ENCODE measurements at places on chromosomes 12 and 14.

DNA sequence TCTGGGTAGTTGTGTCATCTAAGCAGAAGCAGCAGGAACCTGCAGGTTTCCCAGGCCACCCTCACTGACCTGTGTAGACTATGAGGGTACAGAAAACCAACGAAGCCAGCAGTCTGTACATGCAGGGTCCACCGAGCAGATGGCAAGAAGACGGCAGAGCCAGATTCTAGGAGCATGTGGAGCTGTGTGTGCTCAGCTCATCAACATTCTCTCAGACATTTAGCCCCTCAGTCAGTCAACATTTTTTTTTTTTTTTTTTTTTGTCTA lies 7.3 kb upstream of the ASIC1 start:
- DNase-seq: no peak

DNA sequence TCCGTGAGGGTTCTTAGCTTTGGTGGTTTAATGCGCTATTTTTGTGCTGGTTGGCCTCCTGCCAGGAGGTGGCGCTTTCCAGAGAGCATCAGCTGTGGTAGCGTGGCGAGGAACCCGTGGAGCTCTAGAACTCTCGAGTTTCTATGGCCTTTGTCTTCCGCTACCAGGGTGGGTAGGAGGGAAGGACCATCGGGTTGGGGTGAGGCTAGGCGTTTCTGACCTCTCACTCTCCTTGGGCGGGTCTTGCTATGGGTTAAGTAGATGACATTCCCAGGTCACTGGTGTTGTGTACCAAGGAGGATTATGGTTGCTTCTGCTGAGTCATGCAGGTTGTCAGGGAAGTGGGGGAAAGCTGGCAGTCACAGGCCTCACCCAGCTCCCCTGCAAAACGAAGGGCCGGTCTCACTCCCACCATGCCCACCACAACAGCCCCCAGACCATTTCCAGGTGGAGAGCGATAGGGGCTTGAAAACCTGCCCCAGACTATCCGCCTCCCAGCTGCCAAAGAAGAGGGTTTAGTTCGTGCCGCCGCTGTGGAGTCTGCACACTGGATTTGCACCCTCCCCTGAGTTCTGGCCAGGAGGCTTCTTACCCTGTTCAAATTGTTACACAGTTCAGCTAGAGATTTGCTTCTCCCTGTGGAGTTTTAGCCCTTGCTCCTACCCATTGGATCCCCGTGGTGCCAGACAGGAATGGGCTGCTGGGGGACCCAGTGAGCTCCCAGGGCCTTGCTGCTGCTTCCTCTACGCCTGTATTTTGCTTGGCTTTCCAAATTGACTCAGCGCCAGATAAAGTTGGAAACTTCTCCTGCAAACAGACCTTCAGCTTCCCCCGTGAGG lies 21.9 kb downstream of the RNFT2 start:
- DNase-seq: peak; percentile 36

- no peak for DNase-seq
These were observed 161.0 kb downstream of the CNTN1 start for GRCh38 chr12:40853221-40853620.

- no peak for DNase-seq
These were observed 19.1 kb downstream of the TPCN1 start for GRCh38 chr12:113240395-113240794.

GRCh38 chr12:57845478-57846284 lies 848 bp downstream of the CTDSP2 start:
- peak; percentile 60 for DNase-seq

GRCh38 chr14:106790189-106791036 lies 1264.0 kb downstream of the TMEM121 start:
- DNase-seq: peak; percentile 81

- no peak for DNase-seq
These were observed 405.0 kb upstream of the LRFN5 start for GRCh38 chr14:41201696-41202095.

DNA sequence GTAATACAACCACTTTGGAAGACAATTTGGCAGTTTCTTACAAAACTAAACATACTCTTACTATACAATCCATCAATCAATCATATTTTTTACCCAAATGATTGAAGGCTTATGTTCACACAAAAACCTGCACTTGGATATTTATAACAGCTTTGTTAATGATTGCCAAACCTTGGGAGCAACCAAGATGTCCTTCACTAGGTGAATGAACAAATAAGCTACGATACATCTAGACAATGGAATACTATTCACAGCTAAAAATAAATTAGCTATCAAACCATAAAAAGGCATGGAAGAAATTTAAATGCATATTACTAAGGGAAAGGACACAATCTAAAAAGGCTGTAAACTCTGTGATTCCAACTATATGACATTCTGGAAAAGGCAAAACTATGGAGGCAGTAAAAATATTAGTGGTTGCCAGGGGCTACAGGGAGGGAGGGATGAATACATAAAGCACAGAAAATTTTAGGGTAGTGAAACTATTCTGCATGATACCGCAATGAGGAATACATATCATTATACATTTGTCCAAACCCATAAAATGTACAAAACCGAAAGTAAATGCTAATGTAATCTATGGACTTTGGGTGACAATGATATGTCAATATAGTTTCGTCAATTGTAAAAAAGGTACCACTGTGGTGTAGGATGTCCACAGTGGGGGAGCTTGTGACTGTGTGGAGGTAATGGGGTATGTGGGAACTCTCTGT lies 70.5 kb downstream of the GPR65 start:
- no peak for DNase-seq

DNA sequence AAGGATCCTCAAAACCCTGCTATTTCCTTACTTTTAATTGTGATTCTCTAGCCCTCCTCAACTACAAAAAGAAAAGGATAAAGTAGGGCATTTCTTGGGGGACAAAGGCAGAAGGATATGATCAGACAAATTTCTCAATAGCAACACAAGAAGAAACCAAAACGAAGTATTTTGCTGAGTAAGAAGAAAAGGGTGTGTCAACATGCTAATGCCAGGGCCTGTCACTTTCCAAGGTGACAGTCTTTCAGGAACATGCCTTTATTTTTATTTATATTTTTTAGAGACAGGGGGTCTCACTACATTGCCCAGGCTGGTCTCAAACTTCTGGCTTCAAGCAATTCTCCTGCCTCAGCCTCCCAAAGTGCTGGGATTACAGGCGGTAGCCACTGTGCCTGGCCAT lies 39.8 kb downstream of the CBX5 start:
- DNase-seq: no peak

DNA sequence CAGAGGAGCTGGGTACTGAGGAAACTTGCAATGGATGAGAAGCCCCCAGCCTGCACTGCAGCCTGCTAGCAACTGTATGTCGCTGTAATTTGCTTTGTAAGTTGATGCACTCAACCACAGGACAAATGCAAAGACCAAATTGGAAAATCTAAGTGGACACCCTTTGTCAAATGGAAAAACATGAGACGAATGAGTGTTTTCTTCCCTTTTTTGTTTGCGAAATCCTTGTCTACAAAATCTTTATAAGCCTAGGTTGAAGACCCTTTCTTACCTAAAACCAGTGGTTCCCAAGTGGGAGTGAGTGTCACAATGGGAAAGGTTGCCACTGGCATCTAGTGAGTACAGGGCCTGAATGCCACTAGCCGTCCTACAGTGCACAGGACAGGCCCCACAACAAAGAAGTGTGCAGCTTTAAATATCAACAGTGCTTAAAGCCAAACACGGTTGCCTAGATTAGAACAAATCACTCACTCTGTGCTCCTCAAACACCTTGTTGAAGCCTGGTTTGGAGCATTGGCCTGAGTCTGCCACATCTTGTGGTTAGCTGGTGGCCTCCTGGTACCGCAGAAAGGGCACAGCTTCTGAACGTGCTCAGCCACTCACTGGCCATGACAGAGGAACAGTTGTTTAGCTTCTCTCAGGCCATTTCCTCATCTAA lies 7.6 kb upstream of the VASH1 start:
- no peak for DNase-seq

DNA sequence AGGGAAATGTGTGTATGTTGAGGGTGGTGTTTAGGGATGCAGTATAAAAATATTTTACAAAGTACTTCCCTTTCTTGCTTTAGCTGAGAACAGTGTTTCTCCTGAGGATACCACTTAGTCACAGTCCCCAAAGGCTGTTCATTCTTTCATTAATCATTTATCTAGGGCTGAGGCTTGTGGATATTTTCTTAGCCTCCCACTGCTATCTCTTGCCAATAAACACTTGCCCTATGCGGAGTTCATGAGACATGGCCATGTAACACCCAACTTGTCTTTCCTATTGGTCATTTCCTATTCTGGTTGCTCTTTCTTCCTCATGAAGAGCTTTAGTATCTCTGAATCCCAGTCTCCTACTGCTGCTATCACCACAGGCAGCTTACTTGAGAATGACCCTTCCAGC lies 75.1 kb downstream of the ETNK1 start:
- no peak for DNase-seq

DNA sequence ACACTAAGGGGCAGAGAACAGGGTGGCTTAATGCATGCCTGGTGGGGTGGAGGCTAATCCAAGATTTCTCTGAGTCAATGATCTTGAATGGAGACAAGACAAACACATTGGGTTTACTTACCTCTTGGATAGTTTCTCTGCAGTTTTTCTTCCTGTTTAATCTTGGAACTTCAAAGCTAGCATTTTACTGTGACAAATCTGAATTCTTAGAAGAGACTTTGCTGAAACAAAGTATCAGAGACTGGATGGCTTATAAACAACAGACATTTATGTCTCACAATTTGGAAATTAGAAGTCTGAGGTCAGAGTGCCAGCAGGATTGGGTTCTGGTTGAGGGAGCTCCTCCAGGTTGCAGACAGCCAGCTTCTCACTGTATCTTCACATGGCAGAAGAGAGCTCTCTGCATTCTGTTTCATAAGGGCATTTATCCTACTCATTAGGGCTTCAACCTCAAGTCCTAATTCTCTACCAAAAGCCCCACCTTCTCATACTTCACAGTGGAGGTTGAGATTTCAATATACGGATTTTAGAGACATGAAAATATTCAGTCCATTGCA lies 921.8 kb downstream of the VRK1 start:
- no peak for DNase-seq

Measured in stimulated activated CD4-positive, alpha-beta T cell treated with anti-CD3 and anti-CD28 coated beads, Interleukin-1b, Interleukin-23, amount 100 ng/mL, for 48 hours (primary cell).